Activated naive CD8-positive, alpha-beta T cell treated with anti-CD3 and anti-CD28 coated beads, Interleukin-2, amount 50 U/mL, for 16 hours (primary cell): ENCODE measurements at places on chromosomes 1 and 21.

GRCh38 chr1:192889082-192889481 is 80.2 kb downstream of the RGS2 start:
- no peak for DNase-seq

DNA sequence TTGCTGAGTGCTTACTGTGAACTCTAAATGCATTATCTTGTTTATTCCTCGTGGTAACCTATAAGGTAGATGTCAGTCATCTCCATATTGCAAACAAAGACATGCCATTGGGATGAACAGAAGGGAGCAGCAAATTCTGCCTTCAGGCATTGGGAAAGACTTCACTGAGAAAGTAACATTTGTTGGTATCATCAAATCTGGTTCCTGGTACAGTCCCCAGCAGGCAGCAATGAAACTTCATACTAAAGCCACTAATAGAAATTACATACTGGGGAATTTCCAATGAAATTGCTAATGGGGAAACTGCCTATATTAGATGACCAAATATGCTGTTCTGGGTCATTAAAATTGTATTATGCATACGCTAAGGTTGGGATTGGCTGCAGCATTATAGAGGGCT is 47.3 kb upstream of the ST6GALNAC5 start:
- no peak for DNase-seq

DNA sequence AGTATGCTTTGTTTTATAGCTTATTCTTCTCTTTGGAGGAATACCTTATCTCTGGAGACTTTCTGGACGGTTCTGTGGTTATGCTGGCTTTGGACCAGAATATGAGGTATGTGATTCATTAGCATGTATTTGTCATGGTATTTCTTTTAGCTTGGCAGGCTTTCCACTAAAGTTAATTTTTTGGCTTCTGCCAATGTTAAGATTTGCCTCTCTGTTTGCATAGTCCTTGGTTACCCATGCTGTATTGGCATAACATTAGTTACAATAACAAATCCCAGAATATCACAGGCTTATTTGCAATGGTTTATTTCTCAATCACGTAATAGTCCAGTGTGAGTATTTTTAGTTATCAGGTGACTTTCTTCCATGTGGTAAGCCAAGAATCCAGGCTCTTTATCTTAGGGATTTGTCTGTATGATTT is 9.7 kb downstream of the ZMPSTE24 start:
- no peak for DNase-seq

DNA sequence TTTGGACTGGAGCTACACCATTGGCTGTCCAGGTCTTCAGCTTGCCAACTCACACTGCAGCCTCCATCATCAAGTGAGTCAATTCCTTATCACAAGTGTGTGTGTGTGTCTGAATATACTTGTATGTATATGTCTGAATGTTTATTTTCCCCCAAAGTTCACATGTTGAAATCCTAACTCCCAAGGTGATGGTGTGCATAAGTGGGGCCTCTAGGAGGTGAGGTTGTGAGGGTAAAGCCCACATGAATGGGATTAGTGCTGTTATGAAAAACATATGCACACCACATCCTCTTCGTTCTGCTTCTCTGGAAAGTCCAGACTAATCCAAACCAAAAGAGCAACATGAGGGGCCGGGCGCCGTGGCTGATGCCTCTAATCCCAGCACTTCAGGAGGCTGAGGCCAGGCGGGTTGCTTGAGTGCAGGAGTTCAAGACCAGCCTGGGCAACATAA is 48.7 kb upstream of the LBR start:
- DNase-seq = no peak

DNA sequence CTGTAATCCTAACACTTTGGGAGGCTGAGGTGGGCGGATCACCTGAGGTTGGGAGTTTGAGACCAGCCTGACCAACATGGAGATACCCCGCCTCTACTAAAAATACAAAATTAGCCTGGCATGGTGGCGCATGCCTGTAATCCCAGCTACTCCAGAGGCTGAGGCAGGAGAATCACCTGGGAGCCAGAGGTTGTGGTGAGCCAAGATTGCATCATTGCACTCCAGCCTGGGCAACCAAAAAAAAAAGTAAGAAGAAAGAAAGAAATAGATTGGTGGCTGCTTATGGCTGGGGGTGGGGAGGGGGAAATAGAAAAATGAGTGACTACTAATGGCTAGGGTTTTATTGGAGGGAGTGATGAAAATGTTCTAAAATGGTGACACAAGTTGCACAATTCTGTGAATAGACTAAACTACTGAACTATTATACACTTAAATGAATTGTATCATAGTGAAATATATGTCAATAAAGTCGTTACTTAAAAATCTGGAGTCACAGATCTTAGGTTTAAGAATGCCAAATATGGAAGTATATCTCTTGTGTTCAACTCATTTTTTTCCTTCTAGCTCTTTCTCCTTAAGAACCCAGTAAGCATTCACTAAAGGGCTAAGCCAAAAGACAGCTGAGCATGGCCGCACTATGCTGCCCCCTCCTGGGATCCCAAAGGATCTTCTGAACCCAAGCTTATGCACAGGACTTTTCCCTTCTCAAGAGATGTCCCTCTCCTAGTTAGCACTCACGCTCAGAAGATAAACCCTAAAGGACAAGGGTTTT is 3.2 kb upstream of the NPL start:
- no peak for DNase-seq

GRCh38 chr1:174114788-174115448 is 44.4 kb upstream of the RABGAP1L start:
- no peak for DNase-seq

GRCh38 chr1:227417756-227418480 is 99.6 kb upstream of the CDC42BPA start:
- no peak for DNase-seq

DNA sequence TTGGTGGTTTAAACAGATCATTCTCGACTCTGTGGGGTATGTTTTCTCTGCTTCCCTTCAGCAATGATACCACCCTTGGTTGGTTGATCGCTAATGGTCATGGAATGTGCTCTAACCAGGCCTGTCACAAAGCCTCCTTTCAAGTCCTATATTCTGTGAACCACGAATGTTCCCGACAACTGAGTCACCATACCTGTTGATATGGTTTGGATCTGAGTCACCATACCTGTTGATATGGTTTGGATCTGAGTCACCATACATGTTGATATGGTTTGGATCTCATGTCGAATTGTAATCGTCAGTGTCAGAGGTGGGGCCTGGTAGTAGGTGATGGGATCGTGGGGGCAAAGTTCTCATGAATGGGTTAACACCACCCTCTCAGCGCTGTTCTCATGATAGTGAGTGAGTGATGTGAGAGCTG is 10.2 kb upstream of the CAMK2N1 start:
- DNase-seq = no peak

GRCh38 chr1:169894424-169895145 is 889 bp upstream of the SCYL3 start:
- DNase-seq = no peak

GRCh38 chr21:29092102-29092959 is 18.9 kb upstream of the CCT8 start:
- DNase-seq = no peak

- no peak for DNase-seq
Observed at GRCh38 chr1:34290831-34291230, 114.1 kb downstream of the C1orf94 start.

DNA sequence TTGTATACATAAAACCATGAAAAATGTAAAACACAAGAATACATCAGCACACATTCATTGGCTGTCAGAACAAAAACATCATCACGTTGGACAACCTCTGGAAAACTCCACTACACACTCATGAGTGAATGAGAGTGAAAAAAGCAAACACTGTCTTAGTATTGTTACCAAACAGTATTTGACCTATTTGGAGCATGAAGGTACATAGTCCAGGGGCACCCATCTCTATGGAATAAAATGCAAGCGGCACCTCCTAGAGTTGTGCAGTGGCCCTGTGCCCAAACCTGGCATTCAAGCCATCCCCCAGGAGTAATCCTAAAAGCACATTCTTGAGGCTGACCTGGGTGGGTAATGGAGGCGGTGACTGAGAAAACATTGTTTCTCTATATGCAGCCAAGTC is 67.0 kb upstream of the SOD1 start:
- no peak for DNase-seq

DNA sequence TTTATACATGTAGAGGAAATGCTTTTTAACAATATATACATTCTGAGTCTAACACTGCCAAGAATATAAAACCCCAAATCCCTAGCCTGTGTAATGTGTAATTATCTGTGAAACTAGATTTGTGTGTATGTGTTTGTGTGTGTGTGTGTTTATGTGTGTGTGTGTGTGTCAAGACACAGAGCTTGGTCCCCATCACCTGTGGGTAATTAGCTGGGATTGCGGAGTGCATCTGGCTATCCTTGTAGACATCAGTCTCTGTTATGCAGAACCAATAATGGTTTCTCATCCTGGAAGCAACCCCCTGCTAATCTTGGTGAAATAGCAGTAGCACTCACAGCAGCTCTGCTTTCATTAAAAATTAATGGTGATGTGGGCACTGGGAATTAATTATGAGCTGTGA is 26.3 kb upstream of the ST6GALNAC3 start:
- no peak for DNase-seq

DNA sequence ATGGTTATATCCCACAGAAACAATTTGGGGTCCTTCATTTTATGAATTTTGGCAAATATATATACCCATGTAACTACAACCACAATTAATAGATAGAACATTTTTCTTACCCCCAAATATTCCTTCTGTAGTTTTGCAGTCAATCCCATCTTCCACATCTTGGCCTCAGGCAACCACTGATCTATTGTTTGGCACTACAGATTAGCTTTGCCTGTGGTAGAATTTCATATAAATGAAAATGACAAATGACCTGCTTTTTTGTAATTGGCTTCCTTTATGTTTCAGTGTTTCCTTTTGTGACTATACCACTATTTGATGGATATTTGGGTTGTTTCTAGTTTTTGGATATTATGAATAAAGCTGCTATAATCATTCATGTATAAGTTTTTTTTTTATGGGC is 91.5 kb downstream of the MAST2 start:
- DNase-seq = no peak

- DNase-seq = no peak
Observed at GRCh38 chr1:212485913-212486618, 53.3 kb downstream of the NENF start.

GRCh38 chr1:184254849-184255248 is 132.0 kb upstream of the C1orf21 start:
- no peak for DNase-seq

GRCh38 chr1:175511496-175511895 is 231.9 kb downstream of the TNR start:
- DNase-seq = no peak

DNA sequence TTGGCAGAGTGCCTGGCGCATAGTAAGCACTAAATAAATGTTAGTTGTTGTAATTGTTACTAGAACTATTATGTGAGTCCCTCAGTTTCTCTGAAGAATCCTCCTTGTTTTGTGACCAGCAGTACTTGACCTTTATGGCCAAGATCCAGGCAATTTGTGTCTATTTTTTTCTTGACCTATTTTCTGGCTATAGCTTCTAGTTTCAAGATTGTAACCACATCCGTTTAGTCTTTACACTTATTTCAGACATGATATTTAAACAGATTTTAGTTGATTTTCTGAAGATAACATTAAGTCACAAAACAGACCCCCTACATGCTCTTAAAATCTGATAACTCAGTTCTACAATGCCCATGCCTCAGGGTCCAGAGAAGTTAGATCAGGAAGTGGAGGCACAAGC is 50.3 kb downstream of the CDC7 start:
- no peak for DNase-seq

GRCh38 chr1:31010086-31010989 is 55.2 kb downstream of the PUM1 start:
- peak; percentile 4 for DNase-seq

GRCh38 chr1:207815913-207816291 is 64.0 kb downstream of the CD46 start:
- no peak for DNase-seq

DNA sequence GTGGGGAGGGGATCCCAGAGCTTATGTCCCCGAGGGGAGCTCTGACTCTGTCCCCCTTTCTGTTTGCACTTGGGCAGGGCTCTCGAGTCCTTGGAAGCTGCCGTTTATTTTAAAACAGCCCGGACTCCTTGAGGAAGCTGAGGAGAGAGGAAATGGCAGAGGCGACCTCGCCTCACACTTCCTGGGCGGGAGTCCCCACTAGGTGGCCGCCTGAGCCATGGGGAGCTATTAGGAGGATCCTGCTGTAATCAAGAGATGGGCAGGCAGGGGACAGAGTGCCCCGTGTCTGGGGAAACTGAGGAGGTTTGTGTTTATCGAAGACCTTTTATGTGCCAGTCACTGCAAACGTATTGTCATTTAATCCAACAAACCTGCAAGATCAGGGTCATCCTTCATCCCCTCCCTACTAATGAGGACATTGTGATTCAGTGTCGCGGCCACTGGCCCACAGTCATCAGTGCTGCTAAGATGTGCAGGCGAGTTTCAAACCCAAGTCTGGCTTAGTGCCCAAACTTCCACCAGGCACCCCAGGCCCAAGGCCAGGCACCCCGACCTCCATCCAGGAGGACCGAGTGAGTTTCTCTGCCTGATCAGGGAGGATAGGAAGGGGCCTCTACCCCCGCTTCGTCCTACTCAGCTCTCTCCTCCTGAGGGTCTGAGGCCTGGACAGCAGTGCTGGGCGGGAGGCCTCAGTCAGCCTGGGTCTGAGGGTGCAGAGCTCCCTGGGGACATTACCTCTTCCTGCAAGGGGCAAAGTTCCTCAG is 316.9 kb upstream of the VAMP3 start:
- DNase-seq = no peak
